H4 (cell line): ENCODE measurements at places on chromosomes 3 and 15. TPM values are rescaled to one million over a fixed set of nuclear protein-coding genes. Genes with fewer than 3 reads are reported as not detected.

DNA sequence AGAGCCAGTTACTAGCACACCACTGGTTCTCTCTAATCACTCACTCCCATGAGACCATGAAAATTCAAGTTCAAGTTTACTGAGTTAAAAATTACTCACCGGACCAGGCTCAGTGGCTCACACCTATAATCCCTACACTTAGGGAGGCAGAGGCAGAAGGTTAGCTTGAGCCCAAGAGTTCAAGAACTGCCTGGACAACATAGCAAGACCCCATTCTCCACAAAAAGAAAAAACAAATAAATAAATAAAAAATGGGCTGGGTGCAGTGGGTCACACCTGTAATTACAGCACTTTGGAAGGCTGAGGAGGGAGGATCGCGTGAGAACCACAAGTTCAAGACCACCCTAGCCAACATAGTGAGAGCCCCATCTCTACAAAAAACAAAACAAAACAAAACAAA, 21.2 kb upstream of the CILP start:
- no peak for DNase-seq

- no peak for DNase-seq
These were observed 176.0 kb downstream of the CDIN1 start for GRCh38 chr15:36755341-36756000.

GRCh38 chr3:134885877-134886621, 91.0 kb downstream of the EPHB1 start:
- DNase-seq, result peak; percentile 49

The LRRK1 gene
- 1.4 and 2.9 TPM in 2 replicates for total RNA-seq

The SYNPR gene
- total RNA-seq, result not detected in 2 replicates

The ZNF639 gene
- 71.2 and 76.8 TPM in 2 replicates for total RNA-seq

GRCh38 chr3:77718311-77718710, 678.4 kb downstream of the ROBO2 start:
- no peak for DNase-seq

GRCh38 chr3:50551054-50551659, 16.4 kb downstream of the C3orf18 start:
- DNase-seq, result no peak

The UBXN7 gene
- 8.0 and 10.2 TPM in 2 replicates for total RNA-seq

GRCh38 chr3:61668317-61668864, 107.0 kb downstream of the PTPRG start:
- no peak for DNase-seq

The ISL2 gene
- 2.3 and 4.2 TPM in 2 replicates for total RNA-seq

- DNase-seq, result no peak
These were observed 202.9 kb downstream of the VPS13C start for GRCh38 chr15:61857169-61857829.

- peak; percentile 29 for DNase-seq
These were observed 8.6 kb upstream of the STX19 start for GRCh38 chr3:94036909-94037507.

DNA sequence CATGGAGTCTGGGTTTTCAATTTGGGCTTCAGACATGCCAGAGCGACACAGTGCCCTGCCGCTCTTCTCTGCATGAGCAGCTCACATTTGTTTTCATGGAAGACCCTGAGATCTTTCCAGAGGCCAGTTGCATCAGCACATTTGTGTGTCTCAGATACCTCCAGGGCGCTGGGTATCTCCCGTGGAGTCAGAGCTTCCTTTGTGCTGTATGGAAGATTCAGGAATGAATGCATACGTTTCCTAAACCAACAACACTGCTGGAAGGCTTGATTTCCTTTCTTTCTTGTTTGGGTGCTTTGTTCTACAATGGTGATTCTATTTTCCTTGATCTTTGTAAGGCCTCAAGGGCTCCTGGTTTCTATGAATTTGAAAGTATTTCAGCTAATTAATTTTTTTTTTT, 106.5 kb downstream of the CACNA2D3 start:
- DNase-seq, result no peak

- no peak for DNase-seq
These were observed 7.2 kb downstream of the ARID3B start for GRCh38 chr15:74548241-74548640.

- no peak for DNase-seq
These were observed 4.6 kb downstream of the TPRA1 start for GRCh38 chr3:127585813-127586413.

The PRR23A gene
- not detected in 2 replicates for total RNA-seq

DNA sequence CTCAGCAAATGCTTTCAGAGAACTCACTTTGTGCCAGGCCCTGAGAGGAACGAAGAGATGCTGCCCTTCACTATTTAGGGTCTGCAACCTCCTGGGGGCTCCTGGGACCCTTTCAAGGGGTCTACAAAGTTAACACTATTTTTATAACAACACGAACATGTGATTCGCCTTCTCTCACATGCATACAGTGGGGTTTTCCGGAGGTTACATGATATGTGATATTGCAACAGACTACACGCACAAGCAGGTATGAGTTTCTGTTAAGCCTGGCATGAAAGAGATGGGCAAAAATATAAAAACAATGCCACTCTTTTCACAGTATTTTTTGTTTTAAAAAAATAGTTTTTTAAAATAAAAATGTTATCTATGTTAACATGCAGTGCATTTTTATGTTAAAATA, 10.3 kb downstream of the STARD5 start:
- no peak for DNase-seq

GRCh38 chr3:129013491-129013891, 12.4 kb downstream of the EFCC1 start:
- DNase-seq, result peak; percentile 38

- DNase-seq, result no peak
These were observed 142.3 kb downstream of the VPS8 start for GRCh38 chr3:184954251-184954650.

DNA sequence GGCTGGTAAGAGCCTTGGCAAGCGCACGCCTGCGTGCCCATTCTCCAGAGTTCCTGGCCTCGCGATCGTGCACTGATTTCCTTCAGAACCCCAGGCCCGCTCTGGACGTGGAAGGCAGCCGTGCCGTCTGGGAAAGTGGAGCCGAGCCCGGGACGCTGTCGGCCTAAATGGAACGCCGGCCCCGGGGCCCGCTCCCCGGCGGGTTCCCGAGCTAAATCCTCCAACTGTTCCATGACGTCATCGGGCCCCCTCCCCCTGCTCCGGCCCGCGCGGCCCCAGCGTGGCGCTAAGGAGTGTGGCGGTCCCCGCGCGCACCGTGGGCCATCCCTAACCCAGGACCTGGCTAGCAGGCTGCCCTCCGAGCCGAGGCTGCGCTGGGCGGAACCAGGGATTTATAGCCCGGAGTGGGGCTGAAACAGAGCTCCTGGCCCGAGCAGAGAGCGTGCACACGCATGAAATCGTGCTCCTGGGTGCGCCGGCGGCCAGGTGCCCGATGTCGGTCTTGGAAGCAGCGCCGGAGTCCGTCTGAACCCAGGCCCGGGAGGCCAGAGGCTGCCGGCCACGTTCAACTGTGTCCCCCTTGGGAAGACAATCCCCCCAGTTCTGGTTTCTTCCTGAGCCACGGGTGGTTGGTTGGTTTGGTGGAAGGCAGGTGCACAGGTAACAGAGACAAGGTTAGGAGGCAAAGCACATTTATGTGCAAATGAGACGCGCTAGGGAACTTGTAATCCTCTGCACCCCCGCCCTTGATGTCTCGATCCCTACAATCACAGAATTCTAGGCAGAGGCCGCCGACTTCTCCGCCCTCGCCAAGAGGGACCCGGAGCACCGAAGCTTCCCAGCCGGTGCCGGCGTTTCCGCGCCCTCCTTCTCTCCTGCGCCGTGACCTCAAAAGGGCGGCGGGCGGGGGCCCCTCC, 84.9 kb upstream of the ETV5 start:
- DNase-seq, result no peak

The ZNF660 gene
- total RNA-seq, result 0.02 and 0.08 TPM in 2 replicates

DNA sequence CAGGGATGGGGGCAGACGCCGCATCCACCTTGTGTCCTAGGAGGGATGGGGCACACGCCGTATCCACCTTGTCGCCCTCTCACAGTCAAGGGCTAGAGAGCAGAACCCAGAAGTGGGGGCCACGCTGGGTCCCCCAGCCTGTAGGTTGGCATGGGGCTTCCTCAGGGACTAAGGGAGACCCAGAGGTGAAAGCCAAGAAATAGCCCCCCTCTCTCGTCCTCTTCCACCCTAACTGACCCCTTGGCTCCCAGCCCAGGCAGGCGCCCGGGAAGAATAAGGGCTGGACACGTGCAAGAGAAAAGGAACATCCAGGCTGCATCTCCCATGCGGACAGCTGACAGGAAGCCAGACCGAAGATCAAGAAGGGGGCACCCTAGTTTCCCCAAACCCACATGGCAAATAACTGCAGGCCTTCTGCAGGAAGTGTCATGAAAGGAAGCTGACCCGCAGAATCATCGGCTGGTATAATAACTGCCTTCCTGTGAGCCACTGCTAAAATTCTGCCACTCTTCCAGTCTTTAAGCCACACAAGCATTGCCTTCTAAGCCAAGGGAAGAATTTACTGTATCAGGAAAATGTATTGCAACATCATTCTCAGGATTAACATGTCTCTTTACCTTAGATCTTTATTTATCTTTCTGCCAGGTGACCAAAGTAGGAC, 38.5 kb upstream of the TFRC start:
- no peak for DNase-seq

The CA12 gene
- total RNA-seq, result 24.2 and 27.4 TPM in 2 replicates

DNA sequence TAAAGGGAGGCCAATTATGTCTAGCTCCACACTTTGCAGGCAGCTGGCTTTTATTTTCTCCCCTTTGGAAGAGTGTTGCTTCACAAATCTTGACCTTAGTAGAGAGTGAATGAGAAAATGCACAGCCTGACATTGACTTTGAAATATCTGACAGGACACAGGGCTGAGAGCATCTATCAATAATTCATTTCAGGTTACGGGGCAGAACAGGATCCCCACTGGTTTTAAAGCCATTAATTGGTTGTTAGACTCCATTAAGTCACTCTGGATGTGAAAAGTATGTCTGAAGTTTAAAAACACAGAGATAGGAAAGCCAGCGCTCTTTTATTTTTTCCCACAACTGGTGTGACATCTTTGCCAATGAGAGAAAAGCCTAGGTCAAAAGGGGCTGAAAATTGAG, 251.9 kb upstream of the TMC3 start:
- DNase-seq, result no peak

DNA sequence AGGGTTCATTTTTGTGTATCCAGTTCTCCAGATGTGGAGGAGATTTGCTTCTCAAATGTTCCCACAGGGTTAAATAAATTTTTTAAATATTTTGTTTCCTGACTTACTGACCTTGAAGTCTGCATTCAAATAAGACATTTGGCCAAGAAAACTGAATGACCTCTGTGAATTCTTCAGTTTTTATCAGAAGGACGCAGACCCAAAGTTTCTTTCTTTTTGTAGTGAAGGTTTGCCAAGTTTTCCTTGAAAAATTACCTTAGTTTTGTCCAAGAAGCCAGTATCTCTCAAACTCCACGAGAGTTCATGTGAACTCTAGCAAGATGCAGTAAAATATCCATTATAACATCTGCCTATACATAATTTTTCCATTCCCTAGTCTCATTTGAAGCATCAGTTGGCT, 202.9 kb downstream of the ZMAT3 start:
- no peak for DNase-seq

- no peak for DNase-seq
These were observed 227.5 kb downstream of the ALCAM start for GRCh38 chr3:105594219-105594618.

DNA sequence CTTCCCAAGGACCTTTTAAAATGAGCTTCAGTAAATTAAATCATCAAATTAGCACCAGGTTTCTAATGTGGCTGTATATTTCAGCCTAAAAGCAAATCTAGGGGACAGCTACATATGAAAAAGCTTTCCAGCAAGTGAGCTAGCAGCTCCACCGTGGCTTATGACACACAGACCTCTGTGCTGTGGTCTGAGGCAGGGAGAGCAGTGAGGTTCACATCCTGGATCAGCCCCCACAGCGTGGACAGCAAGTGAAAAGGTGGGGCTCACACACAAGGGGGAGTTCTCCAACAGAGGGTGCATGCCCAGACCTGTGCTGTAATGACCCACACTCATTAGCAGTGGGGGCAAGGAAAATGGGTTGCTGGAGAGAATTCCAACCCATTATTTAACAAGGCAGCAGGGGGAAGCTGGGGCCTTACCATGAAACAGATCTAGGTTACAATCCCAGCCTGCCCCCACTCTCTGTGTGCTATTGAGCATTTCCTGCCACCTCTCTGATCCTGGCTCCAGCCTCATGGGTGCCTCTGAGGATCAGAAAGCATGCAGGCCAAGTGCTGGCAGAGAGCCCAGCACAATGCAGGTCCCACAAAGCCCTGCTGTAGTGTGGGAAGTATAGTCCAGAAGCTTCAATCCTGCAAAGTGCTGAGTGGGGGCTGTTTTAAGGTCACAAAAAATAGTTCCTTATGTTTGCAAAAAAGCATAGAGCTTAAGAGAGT, 48.2 kb downstream of the RASGRF1 start:
- DNase-seq, result no peak

GRCh38 chr3:46712191-46713049, 5.2 kb downstream of the PRSS50 start:
- no peak for DNase-seq

GRCh38 chr3:147328711-147329110, 77.6 kb downstream of the ZIC4 start:
- no peak for DNase-seq

The ARPIN gene
- total RNA-seq, result 3.4 and 5.1 TPM in 2 replicates

The MTHFS gene
- total RNA-seq, result 40.3 and 51.9 TPM in 2 replicates

- no peak for DNase-seq
These were observed 100.0 kb upstream of the DLG1 start for GRCh38 chr3:197398286-197398878.

- peak; percentile 55 for DNase-seq
These were observed 794.8 kb downstream of the MCTP2 start for GRCh38 chr15:95025924-95026728.

DNA sequence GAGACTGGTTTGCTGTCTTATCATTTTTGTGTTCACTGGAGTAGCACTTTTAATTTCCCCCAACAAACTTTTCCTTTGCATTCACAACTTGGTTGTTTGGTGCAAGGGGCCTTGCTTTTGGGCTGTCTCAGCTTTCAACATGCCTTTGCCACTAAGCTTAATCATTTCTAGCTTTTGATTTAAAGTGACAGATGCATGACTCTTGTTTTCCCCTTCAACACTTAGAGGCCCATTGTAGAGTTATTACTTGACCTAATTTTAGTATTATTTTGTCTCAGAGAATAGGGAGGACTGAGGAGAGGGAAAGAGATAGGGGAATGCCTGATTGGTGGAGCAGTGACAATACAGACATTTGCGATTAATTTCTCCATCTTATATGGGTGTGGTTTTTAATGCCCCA, 340.1 kb upstream of the MANF start:
- no peak for DNase-seq

The TRPM1 gene
- not detected in 2 replicates for total RNA-seq

GRCh38 chr15:63945838-63946298, 100.4 kb downstream of the DAPK2 start:
- no peak for DNase-seq

The COL6A5 gene
- not detected in 2 replicates for total RNA-seq

GRCh38 chr3:181728470-181729340, 17.0 kb downstream of the SOX2 start:
- no peak for DNase-seq
